Femur (tissue), 1 donor: ENCODE measurements at places on chromosomes 2 and 18.

DNA sequence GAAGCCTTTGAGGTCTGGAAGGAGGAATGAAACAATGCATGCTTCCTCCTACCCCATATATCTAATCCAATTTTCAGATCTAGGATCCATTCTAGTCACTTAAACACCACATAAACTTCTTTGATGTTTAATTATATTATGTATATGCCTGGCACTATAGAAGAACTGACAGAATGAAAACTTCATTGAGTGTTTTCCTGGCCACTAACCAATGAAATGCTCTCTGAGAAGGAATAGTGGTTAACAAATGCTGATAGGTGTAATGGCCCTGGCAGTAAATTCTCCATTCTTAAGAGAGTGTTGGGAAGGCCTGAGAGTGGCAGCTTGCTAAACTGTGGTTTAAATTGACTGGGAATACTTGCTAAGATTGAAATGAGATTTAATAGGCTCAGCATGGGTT lies 710.0 kb downstream of the LRRTM4 start:
- no peak for DNase-seq

DNA sequence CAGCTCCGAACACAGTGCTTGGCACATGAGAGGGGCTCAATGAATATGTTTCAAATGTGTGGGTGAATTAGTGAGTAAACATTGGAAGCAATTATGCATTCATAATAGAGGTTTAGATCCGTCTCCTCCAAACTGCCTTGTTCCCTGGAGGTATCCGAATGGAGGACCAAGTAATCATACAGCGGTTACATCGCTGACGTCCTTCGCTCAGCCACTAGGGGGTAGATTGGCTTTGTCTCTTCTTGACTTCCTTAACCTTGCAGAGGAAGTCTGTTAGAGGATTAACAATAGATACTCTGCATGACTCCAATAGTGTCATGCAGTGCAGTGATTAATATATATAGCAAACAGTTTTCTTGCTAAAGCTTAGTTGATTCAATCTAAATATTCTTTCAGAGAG lies 517.0 kb downstream of the PTPRM start:
- peak; percentile 29 for DNase-seq

DNA sequence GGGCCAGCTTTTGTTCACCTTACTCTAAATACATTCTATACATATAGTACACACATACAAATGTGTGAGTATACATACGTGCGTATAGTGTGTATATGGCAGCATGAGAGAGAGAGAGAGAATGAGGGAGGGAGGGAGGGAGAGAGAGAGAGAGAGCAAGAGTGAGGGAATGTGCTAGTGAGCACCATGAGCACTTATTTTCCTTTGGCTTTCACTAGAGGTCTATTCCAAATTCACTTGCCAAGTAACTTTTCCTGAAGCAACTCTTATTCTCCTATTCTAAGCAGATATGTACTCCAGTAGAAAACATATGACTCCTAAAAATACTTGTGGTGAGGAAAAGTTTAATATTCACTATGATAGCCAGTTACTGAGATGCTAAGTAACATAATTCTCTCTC lies 85.7 kb downstream of the COBLL1 start:
- no peak for DNase-seq

- no peak for DNase-seq
Measured at GRCh38 chr18:77031662-77032061, 100.9 kb downstream of the MBP start.

GRCh38 chr2:228725031-228725430 lies 543.5 kb upstream of the SPHKAP start:
- no peak for DNase-seq

GRCh38 chr2:216827073-216827720 lies 32.7 kb downstream of the TNP1 start:
- DNase-seq, result no peak

- DNase-seq, result no peak
Measured at GRCh38 chr2:181058378-181059269, 78.2 kb downstream of the UBE2E3 start.

- DNase-seq, result no peak
Measured at GRCh38 chr2:41910126-41910525, 137.7 kb upstream of the PKDCC start.

GRCh38 chr2:2547451-2547850 lies 216.4 kb upstream of the MYT1L start:
- no peak for DNase-seq

- no peak for DNase-seq
Measured at GRCh38 chr2:167181134-167181533, 292.9 kb downstream of the XIRP2 start.

DNA sequence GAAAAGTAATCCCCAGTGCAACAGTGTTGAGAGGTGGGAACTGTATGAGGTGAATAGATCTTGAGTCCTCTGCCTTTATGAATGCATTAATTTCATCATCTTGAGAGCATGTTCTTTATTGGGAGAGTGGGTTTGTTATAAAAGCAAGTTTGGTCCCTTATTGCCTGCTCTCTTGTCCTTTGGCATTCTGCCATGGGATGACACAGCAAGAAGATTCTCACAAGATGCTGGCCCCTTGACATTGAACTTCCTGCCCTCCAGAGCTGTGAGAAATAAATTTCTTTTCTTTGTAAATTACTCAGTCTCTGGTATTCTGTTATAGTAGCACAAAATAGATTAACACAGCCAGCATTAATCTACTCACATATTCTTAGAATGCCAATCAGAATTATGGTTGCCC lies 108.6 kb downstream of the EHBP1 start:
- no peak for DNase-seq

DNA sequence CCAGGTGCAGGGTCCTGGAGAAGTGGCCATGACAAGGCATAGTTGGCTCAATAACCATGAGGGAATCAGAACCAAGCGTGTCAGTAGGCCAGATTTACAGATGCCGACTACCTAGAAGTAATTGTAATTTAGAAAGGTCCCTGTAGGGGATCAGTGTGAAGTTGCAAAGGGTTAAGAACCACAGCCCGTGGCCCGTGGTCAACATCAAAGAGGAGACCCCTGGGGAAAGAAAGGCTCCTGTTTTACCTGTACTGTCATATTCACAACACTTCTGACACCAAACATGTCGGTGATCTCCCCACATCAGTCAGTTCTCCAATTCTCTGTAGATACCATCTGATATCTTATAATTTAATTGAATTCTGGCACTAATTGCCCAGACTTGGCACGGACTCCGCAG lies 31.0 kb downstream of the SP100 start:
- no peak for DNase-seq

DNA sequence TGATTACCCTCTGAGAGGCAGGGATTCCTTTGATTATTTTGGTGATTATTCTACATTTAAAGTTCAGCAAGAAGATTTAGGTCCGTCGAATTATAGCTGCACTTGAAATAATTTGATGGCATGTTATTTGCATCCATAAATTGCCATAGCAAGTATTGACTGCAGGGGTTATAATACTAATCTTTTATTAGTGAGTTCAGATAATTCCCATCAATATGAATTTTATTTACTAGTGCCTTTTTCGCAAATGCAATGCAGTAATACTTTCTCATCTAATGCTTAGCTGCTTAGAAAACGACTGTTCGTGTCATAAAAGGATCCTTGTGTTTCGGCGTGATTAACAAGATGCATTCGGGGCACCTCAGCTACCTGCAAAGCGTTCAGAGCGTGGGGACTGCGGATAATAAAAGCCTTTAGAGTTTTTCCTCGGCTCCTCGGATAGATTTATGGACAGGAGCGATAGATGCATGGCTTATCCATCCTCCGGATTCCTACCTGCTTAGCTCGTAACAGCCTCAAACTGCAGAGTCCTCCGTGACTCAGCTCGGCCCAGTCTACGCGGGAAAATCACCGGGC lies 2.5 kb upstream of the GBX2 start:
- no peak for DNase-seq

GRCh38 chr2:58640042-58640441 lies 398.9 kb upstream of the FANCL start:
- no peak for DNase-seq

DNA sequence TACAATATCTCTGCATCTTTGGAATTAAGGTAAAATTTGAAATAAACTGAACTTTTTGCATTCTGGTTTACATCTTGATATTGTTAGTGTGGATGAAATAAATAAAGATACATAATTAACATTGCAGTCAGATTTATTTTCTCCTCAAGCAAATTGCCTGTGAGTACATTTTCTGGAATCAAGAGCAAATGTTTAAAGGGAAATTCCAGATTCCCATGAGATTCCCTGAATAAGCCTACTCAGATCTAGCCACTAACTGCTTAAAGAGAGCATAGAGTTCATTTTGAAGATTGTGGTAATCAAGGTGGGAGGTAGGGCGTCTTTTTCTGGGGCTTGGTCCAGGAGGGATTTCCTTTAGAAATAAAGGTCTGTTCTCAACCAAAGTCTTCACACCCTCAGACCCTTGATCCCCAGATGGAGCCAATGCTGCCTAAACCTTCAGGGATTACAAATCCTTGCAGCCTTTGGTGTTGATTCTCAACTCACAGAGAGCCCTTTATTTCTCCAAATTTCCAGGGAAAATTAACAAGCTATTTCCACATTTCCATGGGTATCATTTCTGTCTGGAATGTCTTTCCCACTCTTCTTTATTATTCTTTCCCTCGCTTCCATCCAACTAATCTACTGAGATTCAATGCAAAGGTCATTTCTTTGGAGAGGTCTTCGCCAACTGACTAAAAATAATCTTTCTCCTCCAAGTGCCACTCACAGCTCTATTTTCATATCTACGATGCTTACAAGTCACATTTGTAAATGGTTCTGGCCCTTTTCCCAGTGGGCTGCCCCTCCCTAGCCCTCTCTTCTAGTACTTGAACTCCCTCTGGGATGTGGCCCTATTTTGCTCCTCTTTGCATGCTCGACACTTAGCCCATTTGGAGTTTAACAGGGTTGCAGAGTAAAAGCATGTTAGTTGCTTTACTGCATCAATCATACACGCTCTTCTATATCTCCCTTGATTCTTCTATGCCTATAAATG lies 79.8 kb upstream of the SPATS2L start:
- DNase-seq, result no peak

- DNase-seq, result peak; percentile 33
Measured at GRCh38 chr2:71880846-71881610, 266.6 kb downstream of the CYP26B1 start.

DNA sequence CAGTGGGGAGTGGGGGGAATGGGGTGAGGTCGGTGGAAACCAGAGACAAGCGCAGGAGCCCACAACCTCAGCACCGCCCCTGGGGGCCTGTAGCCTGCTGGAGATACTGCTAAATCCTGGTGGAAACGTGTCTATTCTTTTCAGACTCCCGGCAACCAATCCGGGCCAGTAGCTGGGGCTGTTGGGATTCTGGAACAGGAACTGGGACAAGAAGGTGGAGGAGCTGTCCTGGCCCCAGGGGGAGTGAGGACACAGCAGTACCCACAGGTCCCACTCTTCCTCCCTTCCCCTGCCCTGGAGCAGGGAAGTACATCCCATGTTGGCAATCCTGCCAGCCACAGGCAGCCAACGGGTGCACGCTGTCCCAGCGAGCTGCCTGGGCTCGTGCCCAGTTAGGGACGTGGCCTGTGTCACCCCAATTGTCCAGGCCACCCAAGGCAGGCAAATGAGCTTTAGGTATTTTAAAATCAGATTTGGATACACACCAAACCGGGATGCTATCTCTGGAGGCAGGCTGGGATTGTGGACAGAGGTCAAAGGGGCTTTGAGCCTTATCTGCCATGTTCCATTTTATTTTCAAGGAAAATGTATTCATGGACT lies 51.8 kb downstream of the HS1BP3 start:
- DNase-seq, result peak; percentile 19

- no peak for DNase-seq
Measured at GRCh38 chr18:5444847-5445246, 99.0 kb downstream of the EPB41L3 start.
